ENCODE measurements at places on chromosomes 16 and 17.

DNA sequence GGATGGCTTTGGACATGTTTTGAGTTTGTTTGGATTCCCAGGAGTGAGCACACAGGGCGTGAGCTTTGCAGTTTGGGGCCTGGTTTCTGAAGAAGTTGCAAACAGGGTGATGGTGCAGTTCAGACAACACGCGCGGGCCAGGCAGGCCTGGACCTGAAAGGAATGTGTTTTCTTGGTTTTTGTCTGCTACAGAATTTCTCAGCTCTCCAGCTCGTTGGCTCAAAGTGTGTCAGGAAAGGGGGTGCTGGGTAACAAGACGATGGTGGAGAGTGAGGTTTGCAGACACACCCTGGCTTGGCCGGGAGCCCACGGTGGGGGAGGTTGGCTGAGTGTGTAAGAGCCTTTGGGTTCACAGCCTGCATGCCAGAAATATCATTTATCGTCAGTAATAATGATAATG lies 82.3 kb downstream of the CMIP start:
- DNase-seq, result peak; percentile 87

GRCh38 chr17:38608648-38609047 lies 2.9 kb upstream of the SRCIN1 start:
- no peak for DNase-seq

- peak; percentile 19 for DNase-seq
Measured at GRCh38 chr16:11852092-11852809, 909 bp upstream of the RSL1D1 start.

DNA sequence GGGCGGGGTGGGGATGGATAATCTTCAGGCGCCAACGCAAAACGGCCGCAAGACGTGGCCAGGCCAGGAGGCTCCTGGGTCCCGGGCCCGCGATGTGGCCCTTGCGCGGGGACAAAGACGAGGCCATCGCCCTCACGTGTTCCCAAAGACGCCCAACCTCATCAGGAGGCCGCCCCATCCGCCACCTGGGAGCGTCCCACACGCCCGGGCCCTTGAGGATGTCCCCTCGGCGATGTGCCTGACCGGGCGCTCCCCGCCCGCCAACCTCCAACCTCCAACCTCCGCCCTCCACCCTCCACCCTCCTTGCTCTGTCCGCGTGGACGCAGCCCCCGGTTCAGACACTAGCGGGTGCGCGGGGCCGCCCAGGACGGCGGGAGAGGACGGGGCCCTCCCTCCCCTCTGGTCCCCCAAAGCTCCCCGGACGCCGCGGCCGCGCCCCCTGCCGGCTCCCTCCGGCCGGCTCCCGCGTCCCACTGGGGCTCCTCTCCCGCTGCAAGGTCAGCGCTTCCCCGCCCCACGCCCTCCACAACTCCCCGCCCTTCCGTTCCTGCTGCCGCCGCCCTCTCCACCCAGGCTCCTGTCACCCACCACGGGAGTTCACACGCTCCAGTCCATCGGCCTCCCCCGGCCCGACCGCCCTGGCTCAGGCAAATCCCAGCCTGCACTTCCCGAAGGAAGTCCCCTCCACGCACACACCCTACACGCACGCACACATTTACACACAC lies 250.8 kb upstream of the RPL38 start:
- no peak for DNase-seq

DNA sequence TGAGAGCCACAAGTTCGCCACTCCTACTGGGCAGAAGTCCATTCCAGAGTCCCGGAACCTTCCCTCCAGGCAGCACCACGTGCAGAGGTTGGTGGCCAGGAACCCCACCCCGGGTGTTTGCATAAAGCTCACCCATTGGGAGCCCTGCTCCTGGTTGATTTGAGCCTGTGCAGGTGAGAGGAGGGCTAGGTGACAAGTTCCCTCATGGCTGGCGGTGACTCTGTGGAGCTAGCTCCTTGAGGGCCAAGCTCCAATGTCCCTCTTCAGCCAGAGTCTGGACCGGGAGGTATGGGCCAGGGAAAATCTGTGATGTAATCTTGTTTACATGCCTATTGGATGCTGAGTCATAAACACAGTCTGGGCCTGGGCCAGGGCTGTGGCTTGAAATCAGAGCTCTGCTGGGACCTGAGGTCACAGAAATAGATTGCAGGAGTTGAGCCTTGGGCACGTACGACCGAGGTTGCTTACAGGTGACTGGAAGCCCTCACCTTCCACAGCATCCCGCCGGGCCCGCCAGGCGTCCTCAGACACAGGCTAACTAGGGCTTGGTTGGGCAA lies 118.9 kb downstream of the AATF start:
- DNase-seq, result peak; percentile 34

- no peak for DNase-seq
Measured at GRCh38 chr17:8138374-8138671, 13.9 kb downstream of the PER1 start.

- no peak for DNase-seq
Measured at GRCh38 chr17:58153046-58153445, 4.9 kb downstream of the OR4D1 start.

GRCh38 chr17:38476549-38476948 lies 48.3 kb downstream of the ARHGAP23 start:
- DNase-seq, result no peak

- DNase-seq, result no peak
Measured at GRCh38 chr17:20289984-20290383, 177.4 kb downstream of the LGALS9B start.

DNA sequence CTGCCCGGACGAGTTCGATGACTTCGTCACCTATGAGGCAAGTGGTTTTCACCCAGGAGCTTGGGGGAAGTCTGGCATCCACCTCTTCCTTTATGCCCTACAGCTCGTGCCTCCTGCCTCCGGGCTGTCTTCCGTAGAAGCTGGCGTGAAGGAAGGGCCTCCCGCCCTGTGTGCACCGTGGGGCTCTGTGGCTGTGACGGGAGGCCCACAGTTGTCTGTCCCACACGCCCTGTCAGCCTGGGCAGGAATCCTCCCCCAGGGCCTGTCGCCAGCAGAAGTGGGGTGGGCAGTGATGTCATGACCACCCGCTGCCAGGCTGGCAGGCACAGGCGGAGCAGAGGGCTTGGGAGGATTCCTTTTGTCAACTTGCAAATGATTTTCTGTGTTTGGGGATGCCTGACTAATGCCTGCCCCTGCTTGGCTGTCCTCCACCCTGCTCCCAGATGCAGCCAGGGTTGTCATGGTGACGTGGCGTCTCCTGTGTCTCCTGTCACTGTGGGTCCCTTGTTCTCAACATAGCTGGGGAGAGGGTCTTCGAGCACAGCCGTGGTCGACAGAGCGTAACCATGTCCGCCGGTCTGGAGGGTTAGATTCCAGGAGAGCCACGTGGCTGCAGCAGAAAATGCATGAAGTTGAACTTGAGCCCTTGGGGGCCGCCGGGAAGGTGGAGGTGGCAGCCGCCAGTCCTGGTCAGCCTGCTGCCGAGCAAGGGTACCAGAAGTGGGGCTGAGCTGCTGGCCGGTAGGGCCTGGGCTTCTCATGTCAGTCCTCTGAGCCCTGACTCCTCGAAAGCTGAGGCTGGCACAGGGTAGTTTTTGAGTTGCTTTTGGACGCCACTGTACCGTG lies 46.1 kb downstream of the RAB11FIP3 start:
- peak; percentile 20 for DNase-seq

GRCh38 chr17:43135454-43135819 lies 10.3 kb upstream of the BRCA1 start:
- no peak for DNase-seq

DNA sequence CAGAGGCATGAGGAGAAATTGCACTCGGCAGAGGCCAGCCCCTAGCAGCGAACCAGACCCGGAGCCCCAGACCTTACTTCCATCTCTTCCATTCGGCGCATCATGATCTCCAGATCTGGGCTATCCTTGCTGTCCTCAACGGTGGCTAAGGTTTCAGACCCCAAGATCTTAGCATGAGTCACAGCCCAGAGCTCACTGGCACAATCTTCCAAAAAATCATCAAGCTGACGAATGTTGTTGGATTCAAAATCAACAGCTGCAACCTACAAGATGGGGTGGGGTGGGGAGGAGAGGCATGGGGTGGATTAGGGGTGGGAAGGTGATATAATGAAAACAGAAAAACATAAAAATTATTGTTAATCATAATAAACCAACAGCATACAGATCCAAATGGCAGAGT lies 39.7 kb upstream of the PITPNM3 start:
- no peak for DNase-seq

GRCh38 chr16:48158296-48158695 lies 2.5 kb upstream of the ABCC12 start:
- DNase-seq, result peak; percentile 84

- DNase-seq, result no peak
Measured at GRCh38 chr17:76538941-76539570, 788 bp upstream of the PRCD start.

DNA sequence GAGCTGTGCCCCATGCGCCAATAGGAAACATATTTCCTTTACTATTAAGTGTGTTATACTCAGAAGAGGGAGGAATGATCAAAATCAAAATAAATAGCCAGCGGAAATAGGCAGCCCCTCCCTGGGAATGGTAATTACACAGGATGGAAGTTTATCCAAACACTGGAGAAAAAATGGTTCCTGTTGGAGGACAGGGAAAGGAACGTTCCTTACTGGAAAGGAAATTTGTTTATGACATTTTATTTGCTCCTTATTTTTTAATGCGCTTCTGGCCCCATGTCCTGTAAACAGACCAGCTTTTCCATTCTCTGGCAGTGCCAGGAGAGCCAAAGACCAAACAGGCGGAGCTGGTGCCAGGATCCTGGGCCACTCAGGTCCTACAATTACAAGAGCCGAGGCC lies 273.7 kb downstream of the SOX9 start:
- DNase-seq, result no peak

DNA sequence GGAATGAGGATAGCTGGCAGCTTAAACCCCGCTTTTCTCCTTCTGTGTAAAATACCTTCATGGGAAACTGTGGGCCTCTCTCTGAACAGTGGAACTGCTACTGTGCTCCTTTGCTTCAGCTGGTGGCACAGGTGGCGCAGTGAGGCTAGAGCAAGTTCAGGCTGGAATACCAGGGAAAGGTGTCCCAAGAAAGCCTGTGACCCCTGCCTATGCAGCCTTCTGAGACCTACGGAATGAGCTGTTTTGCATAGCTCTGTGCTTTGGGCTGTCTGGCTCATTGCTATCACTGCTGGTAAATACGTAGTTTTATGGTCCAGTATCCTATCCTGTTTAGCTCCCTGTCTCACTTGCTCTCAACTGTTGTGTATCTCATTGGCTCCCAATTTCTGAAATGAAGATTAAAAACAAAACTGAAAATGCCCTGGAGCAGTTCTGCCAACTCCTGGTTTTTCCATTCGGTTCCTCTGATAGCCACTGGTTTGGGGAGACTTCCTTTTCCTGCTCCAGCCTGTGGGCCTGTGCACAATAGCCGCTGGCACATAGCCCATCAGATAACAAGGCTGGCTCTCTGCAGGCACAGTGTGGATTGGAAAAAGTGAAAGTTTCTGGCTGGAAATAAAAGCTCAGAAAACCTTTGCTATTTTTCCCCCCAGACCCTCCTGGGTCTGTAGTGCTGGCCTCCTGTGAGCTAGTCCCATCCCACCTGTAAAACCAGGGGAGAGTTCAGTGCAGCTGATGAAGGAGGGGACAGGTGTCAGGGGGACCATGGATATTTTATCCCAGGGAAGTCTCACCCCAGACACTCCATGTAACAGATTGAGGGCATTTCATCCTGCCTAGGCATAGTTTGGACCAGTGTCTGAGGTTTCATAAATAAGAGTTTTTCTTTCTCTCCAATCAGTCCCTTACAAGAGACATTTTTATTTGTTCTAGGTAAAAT lies 24.0 kb downstream of the LIMD2 start:
- peak; percentile 73 for DNase-seq

DNA sequence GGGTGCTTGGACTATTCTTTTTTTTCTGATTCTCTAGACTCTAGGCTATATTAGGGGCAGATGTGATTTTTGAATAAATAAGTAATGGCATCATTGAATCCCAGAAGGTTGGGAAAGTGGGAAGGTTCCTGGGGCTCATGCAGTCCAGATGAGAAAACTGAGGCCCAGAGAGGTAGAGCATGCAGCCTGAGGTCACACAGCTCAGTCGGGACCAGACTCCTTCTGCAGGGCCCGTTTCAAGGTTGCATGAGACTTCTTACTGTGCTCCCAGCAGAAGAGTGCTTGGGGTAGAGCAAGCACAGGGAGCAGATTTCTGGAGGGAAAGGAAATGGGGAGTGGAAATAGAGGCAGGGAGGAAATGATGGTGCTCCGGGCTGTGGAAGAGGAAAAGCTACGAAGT lies 59.8 kb downstream of the MGAT5B start:
- DNase-seq, result no peak

DNA sequence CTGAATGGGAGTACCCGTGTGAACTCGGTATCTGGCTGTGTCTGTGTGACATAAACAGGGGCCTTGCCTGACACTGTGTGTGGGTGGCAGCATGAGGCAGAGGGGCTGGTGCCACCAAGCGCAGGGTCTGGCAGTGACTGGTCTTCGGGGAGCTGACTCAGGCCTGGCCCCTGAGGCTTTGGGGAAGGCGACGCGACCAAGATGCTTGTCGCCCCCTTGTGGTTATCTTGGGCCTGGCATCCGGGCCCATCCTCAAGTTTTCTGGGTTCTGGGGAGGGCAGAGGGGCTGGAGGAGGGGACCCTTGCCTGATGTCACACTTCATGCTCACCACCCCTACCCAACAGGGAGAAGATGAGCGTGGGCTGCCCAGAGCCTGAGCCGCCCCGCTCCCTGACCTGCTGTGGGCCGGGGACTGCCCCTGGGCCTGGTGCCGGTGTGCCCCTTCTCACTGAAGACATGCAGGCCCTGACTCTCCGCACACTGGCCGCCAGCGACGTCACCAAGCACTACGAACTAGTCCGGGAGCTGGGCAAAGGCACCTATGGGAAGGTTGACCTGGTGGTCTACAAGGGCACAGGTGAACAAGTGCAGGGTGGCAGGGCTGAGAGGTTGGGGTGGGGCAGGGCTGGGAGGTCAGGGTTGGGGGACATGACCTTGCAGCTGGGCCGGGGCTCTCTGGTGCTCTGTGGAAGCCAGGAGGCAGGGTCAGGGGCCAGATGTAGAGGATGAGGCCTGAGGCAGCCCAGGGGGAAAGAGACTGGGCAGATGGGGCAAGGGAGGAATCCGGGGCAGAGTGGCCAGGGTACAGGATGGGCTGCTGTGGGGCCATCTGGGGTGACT lies 24.9 kb downstream of the SBK1 start:
- DNase-seq, result peak; percentile 26

All from fibroblast of upper back skin (primary cell).